Renal pelvis (tissue), 12 donors: ENCODE measurements at places on chromosomes 3 and 15. TPM values are rescaled to one million over a fixed set of nuclear protein-coding genes. Genes with fewer than 3 reads are reported as not detected.

- no peak for DNase-seq
Observed at GRCh38 chr3:44179246-44179645, 62.4 kb upstream of the TOPAZ1 start.

DNA sequence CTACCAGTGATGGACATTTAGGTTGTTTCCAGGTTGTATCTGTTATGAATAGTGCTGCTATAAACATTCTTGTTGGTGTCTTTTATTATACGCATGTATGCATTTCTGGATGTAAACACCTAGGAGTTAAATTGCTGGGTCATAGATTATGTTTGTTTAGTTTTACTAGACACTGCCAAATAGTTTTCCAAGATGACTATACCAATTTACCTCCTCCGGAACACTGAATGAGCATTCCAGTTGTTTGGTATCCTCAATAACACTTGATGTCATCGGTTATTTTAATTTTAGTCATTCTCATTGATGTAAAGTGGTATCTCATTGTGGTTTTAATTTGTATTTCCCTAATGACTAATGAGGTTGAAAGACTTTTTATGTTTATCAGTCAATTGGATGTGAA, 36.6 kb upstream of the ARID3B start:
- no peak for DNase-seq

Gene TEX55
- not detected for polyA plus RNA-seq

Gene FOXB1
- 0.20 TPM for polyA plus RNA-seq

Gene SNTN
- polyA plus RNA-seq = 0.03 TPM
